ENCODE measurements at places on chromosomes 6 and 20.

DNA sequence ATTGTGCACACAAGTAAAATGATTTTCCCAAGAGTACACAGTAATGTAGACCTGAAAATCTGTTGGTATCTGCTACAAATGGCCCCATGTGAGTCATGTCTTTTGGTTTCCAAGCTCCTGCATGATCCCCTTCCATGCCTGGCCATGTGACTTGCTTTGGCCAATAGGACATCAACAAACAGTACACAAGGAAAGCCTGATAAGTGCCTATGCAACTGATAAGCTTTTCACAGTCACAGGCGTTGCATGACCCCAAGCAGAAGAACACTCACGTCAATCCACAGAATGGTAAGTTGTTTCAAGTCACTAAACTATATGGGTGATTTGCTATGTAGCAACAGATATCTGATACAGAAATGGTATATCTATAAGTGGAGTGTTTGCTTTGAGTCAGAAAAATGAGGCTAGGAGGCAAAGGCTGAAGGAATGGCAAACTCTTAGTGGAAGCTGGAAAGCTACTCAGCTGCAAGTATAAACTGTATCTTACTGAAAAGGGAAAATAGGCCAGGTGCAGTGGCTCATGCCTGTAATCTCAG, 160.1 kb upstream of the BEND3 start:
- DNase-seq = no peak

GRCh38 chr20:24762371-24762770, 186.7 kb upstream of the CST7 start:
- DNase-seq = no peak

DNA sequence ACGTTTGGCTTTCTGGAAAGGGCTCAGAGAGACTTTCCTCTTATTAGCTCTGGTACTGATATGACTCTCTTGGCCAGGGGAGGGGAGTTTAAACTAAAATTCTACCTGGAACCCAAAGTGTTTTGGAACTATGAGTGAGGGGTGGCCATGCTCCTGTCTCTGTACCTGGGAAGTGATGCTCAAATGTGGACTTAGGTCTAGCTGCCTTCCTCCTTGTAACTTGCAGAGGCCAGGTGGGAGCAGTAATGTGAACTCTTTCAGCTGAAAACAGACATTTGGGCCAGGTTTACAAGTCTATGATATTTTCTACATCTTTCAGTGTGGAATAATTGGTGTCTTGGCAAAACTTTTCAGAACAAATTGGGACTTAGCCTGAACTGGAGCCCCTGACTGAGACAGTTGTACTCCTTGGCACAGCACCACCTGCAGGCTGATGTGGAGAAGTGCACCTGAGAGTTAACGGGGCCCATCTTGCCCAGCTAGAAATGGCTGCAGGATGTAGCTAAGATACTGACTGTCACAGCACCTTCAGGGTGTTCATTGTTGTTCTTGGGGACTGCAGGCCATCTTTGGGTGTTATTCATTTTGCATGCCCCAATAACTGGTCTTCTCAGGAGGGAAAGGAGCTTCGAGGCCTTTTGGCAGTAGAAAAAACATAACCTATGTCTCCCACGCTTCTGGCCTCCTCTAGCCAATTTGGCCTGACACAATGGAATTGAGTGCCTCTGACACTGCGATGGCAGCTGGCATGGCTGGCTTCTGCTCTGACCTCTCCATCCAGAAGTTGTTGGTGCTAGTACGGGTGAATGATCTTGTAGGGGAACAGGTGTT, 37.1 kb downstream of the CD109 start:
- peak; percentile 33 for DNase-seq

- DNase-seq = no peak
Observed at GRCh38 chr6:131163886-131164285, 28.6 kb downstream of the AKAP7 start.

GRCh38 chr20:62056975-62057374, 8.7 kb downstream of the TAF4 start:
- no peak for DNase-seq

DNA sequence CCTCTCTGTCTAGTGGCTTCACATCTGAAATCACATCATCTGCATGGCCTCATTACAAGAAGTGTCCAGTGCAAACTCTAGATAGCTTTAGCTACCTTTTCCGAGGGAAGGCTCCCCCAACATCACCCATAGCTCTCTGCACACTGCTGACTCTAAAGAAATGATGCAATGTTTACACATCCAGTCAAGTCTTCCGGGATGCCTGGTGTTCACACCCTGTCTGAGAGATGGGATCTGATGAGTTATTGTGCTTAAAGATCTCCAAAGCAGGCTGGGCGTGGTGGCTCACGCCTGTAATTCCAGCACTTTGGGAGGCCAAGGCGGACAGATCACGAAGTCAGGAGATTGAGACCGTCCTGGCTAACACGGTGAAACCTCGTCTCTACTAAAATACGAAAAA, 404.6 kb upstream of the IRAK1BP1 start:
- no peak for DNase-seq

DNA sequence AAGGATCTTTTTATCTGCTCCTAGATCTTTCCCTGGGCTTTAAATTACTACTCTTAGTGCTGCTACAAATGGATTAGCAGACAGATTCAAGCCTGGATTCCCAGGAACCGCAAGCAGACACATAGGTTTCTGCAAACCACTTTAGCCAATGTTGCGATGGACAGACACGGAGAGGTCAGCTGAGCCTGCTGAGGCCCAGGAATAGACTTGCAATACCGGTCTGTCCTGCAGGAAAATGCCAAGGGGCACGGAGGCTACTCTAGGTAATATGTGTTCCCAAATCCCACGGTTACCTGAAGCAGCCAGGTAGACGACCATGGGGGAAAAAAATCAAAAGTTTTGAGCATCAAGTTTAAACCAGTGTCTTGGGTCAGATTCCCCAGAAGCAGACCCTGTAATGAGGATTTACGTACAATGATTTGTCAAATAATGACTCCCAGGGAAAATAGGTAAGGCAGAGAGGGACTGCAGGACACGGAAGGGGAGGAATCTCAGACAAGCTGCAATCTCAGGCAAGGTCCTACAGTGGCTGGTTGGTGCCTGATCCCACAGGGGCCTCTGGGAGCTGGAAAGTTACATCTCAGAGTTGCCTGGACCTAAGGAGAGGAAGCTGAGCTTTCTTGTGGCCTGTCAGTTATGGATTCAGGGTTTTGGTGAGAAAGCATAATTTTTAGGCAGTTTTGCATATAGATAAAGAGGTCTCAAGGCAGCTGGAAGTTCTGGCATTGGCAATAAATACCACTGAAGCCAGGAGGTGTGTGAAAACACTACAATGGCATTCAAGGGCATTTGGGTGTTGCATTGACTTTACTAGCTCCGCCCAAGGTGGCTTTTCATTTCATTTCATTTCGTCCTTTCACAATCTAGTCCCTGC, 12.5 kb downstream of the OTOR start:
- DNase-seq = no peak

GRCh38 chr6:100166956-100167355, 172.9 kb upstream of the MCHR2 start:
- no peak for DNase-seq

GRCh38 chr20:7912551-7912950, 27.7 kb downstream of the HAO1 start:
- no peak for DNase-seq

DNA sequence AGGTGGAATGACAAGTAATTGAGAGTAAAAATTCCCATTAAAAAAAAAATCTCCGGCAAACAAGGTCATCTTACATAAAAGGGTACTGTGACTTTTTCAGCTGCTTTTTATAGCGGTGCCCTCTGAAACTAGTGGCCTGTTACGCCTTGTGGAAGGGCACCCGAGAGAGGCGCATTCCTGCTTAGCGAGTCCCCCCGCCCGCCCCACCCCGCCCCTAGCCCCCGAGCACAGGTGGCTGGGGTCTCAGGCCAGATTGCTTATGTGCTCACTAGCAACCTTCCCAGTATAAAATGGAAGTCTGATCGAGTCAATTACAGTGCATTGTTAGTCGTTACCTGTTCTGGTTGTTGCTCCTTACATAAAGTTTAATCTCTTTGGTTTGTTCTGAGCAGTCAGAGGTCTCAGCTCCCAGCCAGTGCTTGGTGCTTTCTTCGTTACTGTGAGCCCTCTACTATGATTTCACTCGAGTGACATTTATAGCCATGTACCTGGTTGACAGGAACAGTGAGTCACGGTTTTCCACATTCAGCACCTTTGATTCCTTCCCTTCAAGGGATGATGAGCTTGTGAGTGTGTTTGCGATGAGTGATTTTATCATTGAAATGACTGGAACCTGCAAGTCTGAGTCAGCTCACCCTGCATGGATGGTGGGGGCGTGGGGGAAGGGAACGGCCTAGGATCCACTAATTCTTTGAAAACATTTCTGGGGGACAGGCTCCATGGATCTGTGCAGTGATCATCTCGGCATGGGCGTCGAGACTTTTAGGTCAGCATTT, 47.6 kb downstream of the ZDHHC14 start:
- DNase-seq = no peak

- no peak for DNase-seq
Observed at GRCh38 chr20:53130795-53131194, 158.6 kb downstream of the TSHZ2 start.

DNA sequence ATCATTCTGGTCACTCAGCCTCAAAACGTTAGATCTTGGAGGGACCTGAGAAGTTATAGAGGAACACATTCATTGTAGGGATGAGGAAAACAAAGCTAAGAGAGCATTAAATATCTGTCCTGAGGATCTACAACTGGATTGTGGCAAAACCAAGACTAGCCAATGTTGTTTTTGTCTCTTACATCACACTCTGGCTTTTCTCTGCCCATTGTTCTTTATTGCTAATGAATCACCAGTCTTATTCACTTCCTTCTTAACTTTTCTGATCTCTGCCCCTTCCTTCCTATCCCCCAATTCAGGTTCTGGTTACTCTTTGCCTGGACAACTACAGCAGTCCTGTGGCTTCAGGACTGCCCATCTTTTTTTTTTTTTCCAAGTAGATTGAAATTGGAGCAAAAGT, 57.0 kb upstream of the PREP start:
- DNase-seq = no peak

DNA sequence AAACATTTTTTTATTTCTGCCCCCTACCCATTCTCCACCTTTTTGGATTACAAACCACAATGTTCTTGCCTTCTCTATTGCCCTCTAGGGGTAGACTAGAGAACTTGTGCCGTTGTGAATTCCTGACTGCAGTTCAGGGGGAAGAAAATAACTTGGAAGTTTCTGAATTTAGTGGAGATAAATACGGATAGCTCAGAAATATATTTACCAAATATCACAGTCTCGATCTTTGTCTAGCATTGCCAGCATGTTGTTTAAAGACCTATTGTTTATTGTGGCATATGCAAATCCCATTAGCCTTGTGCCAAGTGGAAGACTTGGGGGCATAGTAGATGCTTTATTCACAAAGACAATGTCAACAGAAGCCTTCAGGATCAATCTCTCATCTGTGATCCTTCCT, 154.1 kb upstream of the MMS22L start:
- DNase-seq = no peak

GRCh38 chr6:10420546-10421157, 5.8 kb upstream of the TFAP2A start:
- DNase-seq = no peak

GRCh38 chr6:18166312-18167036, 11.3 kb downstream of the KDM1B start:
- no peak for DNase-seq

DNA sequence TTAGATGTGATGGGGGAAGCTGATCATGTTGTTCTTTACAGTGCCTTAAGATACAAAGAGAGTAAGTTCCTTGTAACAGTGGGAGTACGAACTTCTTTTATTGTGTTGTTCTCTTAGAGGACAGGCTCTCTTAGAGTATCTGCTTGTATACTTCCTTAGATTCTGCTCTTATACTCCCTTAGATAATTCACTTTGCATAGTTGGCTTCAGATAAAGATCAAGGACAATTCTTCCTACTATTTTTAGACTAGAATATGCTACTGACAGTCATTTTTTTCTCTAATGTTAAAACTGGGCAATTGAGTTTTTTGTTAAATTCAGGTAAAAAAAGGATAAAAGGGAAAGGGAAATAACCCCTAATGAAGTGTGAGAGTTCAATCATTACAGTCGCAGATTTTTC, 138.7 kb downstream of the MYB start:
- DNase-seq = no peak
